Stomach (tissue), 19 donors: ENCODE measurements at places on chromosomes 6 and 20. TPM values are rescaled to one million over a fixed set of nuclear protein-coding genes. Genes with fewer than 3 reads are reported as not detected.

- no peak for DNase-seq
- no peaks in the 10 kb centered on the region for H3K4me1 ChIP-seq
- H3K4me3 ChIP-seq, result no peak overlapping the region
- H3K27me3 ChIP-seq, result no peaks in the 10 kb centered on the region
- H3K27ac ChIP-seq, result no peak overlapping the region
- H3K36me3 ChIP-seq, result no peaks in the 10 kb centered on the region
These were observed 183.3 kb downstream of the NKAIN2 start for GRCh38 chr6:123986938-123987337.

GRCh38 chr20:46089167-46089416 lies 670 bp downstream of the NCOA5 start:
- peaks cover 48% of the 10 kb centered on the region for H3K4me1 ChIP-seq
- H3K27ac ChIP-seq, result peak overlapping the region; percentile 99
- peak overlapping the region; percentile 80 for H3K4me3 ChIP-seq
- no peaks in the 10 kb centered on the region for H3K36me3 ChIP-seq
- DNase-seq, result no peak
- no peaks in the 10 kb centered on the region for H3K27me3 ChIP-seq

Gene ZNF391
- 0.45 TPM for total RNA-seq

Gene ACSS2
- total RNA-seq, result 98.8 TPM

Gene GRM1
- not detected for total RNA-seq

Gene C20orf173
- not detected for total RNA-seq

Gene HELZ2
- 27.4 TPM for total RNA-seq

Gene NMBR
- total RNA-seq, result not detected
